Retina (tissue), 1 donor: ENCODE measurements at places on chromosomes 5 and 9.

GRCh38 chr5:6019612-6020011 lies 358.7 kb downstream of the MED10 start:
- no peak for DNase-seq

DNA sequence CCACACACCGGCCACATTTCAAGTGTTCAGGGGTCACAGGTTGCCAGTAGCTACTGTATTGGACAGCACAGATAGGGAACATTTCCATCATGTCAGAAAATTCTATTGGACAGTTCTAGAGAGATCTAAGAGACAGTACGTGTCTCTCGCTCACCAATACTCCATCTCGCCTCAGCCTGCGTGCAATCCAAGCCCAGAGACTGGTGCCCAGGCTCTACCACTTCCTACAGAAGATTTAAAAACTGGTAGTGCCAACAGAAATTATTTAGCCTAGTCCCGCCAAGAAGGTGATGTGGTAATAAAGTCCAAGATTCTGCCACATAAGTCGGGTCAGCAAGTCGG lies 390 bp upstream of the SNX2 start:
- no peak for DNase-seq

- no peak for DNase-seq
Measured at GRCh38 chr9:1910269-1910811, 104.8 kb upstream of the SMARCA2 start.

DNA sequence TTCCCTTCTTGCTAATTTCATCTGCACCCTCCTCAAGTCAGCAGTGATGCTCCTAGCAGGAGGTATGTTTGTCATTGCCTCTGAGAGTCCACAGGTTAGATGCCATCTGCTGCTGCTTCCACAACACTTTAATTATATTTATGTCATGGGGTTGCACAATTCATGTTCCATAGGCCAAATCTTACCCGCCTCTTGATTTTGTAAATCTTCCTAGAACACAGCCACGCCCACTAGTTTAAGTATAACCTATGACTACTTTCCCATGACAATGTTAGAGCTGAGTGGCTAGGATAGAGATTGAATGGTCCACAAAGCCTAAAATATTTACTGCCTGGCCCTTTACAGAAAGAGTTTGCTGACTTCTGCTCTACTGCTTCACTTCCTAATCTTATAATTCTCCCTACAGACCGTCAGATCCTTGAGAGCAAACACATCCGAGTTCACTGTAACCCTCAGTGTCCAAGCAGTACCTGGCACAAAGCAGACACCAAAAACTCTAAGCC lies 21.1 kb downstream of the LIFR start:
- DNase-seq, result no peak

- DNase-seq, result no peak
Measured at GRCh38 chr9:114746591-114747346, 59.1 kb downstream of the TNFSF15 start.

DNA sequence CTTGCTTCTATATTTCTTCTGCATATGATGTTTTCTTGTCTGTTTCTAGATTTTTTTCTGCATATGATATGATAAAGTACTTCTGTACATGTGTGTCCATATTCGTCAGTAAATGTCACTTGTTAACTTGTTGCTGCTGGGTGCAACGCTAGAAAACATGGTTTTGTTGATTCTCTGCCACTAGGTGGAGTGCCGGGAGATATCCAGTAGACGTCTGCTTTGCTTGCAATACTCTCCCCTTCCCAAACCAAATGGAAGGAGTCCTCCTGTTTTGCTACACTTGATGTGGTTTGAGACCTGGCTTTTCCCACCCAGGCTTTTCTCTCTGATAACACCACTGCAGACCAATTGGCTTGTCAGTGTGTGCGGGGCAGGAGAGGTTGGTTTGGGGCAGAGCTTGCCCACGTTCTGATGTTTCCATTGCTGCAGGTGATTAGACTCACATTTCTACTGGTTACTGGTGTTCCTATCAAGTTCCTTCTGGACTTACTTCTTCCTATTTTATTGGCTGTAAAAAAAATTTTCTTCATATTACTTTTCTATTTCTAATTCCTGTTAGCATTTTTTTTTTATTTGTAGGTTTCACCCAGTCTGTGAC lies 900.0 kb upstream of the CDH10 start:
- DNase-seq, result peak; percentile 11

DNA sequence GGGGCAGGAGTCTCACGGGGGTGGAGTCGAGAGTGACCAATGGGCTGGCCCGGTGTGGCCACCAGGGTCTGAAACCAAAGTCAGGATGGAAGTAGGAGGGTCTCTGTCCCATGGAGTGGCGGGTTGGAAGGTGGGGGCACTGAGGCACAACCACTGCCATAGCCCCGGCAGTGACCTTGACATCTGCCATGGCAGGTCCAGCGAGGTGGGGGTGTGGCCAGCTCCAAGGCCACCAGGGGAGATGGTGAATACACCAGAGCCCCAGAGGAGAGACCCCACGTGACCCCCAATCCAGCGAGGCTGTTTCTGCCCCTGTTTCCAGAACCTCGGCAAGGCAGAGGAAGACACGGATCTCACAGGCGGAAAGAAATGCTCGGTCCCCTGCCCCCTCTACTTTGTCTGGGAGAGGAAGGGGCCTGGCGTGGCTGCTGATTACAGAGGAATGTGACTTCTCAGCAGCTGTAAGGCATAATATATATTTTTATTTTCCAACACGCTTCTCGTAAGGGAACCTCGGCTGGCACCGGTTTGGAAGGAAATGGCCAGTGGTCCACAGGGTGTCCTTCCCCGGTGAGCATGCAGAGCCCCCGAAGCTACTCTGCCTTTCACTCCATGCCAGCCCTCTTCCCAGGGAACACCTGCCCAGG lies 105.7 kb upstream of the SARDH start:
- no peak for DNase-seq

- no peak for DNase-seq
Measured at GRCh38 chr9:131500939-131501541, 1.7 kb upstream of the POMT1 start.

DNA sequence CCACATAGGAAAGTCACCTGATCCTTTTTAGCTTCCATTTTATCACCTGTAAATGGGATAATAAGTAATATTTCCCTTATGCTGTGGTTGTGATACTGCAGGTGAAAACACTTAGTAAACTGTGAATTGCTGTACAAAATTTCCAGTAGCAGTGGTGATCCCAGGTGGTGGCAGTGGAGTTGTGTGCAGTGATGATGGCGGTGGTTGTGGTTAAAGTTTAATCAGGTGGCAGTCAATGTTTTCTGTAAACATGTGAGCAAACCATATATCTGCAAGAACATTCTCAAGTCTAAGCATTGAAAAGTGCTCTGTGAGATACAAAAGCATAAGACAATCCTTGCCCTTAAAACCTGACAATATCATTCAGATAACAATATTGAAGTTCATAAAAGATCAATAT lies 480.2 kb downstream of the RASEF start:
- no peak for DNase-seq

- no peak for DNase-seq
Measured at GRCh38 chr5:172658961-172659501, 18.0 kb downstream of the NEURL1B start.

DNA sequence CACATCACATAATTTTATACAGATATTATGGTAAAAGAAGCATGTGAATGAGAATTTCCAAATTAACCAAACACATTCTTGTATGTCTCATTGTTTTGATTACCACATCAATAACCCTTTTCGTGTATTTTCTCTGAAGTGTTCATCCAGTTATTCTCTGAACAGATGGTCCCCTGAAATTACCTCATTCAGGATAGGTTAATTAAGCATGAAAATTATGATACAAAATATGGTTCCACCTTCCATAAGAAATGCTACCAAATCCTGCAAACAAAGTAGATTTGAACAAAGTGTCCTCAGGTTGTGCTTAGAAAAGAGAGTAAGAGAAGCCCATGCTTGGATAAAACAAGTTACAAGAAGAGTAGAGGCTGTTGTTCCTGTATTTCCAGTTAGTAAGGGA lies 83.1 kb upstream of the LMNB1 start:
- DNase-seq, result no peak
